ENCODE measurements at places on chromosomes 16 and 17.
A peak's percentile ranks its signal among the peaks of the same experiment; 100 is the strongest.

DNA sequence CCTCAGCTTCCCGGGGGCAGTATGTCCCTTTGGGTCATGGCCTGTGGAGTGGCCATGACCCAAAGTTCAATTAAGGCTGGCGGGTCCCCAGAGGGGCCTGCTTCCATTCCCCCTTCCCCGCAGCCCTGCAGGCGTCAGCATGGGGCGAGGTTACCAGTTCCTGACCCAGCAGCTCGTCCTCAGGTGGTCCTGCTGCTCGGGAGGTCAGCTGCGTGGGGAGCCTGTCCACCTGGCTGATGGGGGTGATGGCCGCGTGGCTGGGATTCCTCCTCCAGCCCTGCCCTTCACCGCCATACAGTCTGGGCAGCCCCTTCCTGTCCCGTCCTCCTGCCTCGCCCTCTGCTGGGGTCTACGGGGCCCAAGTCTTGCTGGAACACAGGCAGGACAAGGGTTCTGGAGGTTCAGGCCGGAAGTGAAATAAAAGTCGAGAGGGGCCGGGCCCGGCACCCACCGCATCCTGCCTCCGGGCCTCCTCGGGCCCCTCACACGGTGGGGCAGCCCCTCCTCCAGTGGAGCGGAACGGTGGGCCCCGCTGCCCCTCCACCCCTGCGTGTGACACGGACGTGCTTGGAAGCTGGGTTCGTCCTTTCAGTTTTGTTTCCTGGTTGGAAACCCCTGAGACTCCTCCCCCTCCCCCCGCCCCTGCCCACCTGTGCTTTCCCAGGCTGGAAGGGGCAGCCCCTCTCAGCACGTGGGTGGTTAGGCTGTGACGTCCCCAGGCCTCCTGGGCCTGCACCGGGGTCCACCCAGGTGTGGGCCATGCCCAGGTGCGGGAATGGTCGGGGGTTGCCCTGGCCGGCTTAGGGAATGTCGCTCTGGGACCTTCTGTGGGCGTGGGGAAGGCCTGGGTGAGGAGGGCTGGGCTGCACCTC lies 6.8 kb downstream of the UBALD2 start:
- no peak for DNase-seq

GRCh38 chr17:32742681-32743538 lies 134.0 kb downstream of the MYO1D start:
- DNase-seq, result no peak

GRCh38 chr17:74282587-74283370 lies 8.7 kb downstream of the DNAI2 start:
- no peak for DNase-seq

DNA sequence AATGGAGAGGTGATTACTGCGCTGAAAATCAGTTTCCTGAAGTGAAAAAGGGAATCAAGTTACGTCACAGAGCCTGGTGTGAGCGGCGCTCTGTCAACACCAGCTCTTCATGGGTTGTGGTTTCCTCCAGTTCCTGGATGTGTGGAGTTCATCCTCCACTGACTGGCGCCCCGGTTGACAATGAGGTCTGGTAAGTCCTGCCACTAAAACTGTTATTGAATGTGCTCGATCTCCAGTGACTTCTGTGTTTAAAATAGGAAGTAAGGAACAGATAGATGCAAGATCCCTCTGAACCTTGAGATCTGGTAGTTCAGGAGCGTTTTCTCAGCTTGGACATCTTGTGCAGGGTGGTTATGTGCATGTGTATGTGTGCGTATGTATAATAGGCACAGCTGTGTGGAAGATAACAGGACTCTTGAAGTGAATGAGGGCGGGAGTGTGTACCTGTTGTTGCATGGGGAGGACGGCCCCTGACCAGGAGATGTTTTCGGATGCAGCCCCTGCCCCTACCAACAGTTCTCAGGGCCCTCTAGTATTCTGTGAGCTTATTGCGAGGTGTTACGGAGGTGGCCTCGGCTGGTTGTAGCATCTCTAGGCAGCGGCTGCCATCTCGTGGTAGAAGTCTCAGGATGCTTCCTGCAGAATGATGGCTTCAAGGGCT lies 22.0 kb upstream of the GOT2 start:
- DNase-seq, result no peak

DNA sequence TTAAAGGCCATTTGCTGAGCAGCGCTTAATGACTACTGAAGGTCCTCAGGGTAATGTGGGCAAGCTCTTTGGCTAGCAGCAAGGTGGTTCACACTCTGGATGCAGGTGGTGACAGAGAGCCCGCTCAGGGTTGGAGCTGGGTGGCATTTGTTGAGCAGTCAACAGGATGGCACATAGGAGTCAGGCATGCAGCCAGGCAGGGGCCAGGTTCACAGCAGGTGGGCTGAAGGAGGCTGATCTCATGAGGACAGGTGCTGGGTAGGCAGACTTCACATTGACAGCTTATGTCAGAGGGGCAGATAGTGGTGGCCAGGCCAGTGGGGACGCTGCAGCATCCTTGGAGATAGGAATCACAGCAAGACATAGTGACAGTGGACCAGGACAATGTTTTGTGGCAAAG lies 4.5 kb downstream of the KRTAP3-1 start:
- no peak for DNase-seq

DNA sequence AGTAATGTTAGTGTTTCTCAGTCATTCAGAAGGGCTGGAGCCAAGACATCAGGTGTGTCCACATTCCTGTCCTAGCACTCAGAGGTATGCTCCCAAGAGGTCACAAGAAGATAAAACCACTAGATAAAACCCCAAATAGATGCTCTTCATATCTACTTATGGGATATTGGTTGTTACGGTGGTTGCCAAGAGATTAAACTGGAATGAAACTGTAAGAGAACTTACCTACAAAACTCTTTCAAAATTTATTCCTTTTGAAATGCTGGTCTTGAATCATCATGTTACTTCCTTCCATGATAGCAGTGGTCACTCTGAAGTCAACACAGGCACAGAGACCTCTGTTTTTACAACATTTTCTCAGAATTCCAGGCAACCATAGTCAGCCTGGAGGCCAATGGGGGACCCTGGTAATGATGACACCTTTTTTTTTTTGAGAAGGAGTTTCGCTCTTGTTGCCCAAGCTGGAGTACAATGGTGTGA lies 122.4 kb upstream of the WSCD1 start:
- no peak for DNase-seq

GRCh38 chr17:13385481-13385911 lies 216.2 kb downstream of the HS3ST3A1 start:
- no peak for DNase-seq

- DNase-seq, result no peak
These were observed 1.7 kb downstream of the TMEM170A start for GRCh38 chr16:75462806-75463205.

DNA sequence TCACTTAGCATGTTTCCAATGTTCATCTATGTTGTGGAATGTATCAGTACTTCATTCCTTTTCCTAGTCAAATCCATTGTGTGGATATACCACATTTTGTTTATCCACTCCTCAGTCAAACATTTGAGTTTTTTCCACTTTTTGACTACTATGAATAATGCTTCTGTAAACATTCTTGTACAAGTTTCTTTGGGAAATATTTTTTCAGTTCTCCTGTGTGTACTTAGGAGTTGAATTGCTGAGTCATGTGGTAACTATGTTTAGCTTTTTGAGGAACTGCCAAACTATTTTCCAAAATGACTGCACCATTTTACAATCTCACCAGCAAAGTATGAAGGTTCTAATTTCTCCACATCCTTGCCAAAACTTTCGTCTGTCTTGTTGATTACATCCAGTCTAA lies 223.7 kb upstream of the AXIN2 start:
- DNase-seq, result no peak

- no peak for DNase-seq
These were observed 174.1 kb upstream of the MPHOSPH6 start for GRCh38 chr16:82344157-82344556.

- peak; percentile 44 for DNase-seq
These were observed 405.9 kb downstream of the SHISA9 start for GRCh38 chr16:13307255-13307654.

DNA sequence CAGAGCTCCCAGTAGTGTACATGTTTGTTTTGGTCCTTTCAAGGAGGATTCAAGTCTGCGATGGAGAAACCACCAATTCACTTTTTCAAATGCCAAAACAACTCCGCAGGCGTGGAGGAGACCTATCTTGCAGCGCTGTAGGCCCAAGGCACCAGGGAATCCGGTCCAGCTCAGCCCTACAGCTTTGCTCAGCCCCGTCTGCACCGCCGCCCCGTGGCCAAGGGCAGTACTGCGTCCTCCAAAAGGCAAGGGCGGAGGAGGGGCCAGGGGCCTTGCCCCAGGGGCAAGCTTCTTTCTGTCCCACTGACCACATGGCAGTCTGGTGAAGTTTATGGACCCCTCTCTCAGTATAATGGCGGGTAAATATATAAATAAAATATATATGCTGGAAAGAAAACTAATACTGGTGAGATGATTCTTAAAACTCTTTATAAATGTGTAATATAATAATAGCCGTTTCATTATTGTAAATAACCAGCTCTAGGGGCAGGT lies 709 bp upstream of the CD300LG start:
- DNase-seq, result no peak

DNA sequence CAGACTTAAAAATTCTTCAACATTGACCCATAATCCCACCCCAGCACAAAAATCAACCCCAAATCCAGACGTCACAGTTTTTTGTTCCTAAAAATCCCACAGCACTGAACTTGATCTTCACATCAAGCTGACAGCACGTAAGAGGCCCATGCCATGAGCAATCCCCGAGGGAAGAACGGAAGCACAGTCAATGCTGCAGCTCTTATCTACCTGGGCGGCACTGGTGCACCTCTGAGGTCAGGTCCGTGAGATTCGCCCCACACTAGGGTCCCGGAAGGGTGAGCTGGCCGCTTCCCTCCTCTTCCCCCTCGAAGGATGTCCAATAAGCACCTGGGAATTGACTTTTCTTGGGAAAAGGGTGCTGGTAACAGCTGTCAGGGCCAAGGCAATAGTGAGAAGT lies 11.3 kb upstream of the ITGAE start:
- DNase-seq, result no peak

DNA sequence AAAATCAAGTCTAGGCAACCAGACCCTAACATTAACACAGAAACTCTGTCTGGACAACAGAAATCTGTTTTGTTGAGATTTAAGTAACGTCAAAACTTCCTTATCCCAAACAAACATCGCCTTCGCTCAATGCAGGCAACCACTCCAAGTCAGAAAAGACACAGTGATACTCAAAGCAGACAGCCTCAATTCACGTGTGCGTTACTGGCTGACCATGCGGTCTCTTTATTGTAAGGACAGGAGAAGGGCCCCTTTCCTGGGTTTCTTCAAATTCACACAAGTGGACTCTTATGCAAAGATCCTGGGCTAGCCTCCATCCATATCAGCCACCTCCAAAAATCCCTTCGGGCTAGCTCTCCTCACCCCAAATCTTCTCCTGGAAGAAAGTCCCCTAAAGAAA lies 467.7 kb downstream of the SOX9 start:
- DNase-seq, result no peak

GRCh38 chr16:75111961-75112733 lies 4.4 kb downstream of the LDHD start:
- DNase-seq, result no peak

DNA sequence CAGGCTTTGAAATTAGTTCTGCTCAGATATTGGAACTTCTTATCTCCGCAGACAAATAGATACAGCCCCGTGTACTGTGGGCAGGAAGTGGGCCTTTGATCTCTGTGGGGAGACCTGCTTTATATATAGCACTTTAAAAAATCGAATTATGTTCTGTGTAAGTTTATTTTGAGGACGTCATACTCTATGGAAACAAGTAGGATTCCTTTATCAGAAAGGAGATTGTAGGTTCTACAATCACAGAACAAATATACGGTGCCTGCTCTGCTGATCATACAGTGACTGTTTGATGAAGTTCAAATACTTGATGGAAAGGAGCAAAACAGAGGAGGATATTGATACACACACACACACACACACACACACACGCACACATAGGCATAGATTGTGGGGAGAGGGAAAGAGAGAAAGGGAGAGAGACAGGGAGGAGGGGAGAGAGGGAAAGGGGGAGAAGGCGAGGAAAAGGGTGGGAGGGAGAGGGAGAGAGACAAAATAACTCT lies 14.7 kb upstream of the TMEM220 start:
- DNase-seq, result no peak

- DNase-seq, result no peak
These were observed 74.2 kb upstream of the MARCHF10 start for GRCh38 chr17:62882284-62882683.

DNA sequence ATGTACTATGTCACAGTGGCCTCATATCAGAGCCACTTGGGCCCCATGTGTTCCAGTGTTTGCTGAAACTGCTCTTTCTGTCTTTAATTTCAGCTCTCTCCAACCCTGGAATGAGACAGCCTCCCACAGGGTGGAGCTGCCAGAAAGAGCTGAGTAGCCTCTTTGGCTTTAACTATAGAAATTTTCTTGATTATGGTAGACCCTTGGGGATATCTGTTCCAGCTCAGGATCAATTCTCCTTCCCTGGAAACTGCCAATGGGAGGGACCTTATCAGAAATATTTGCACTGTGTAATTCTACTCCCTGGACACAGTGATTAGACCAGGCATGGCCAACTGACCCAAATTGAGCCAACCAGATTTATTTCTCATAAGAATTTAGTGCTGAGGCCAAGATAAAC lies 39.0 kb upstream of the KDM8 start:
- no peak for DNase-seq

DNA sequence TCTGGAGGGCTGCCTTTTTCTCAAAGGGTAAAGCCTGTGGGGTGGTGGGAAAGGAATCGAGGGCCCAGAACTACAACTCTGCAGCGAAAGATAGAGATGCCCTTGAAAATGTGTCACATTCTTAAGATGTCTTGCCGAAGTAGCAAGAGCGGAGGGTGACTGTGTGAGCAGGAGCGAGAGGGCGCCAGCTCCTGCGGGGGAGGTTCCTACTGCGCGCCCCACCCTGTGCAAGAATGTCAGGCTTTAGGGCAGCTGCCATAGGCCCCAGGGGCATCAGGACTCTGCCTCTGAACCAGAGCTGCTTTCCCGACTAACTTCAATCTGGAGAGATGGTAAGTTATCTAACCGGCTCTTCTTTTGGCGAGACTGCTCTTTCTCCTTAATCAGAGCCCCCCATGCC lies 11.8 kb upstream of the ITGAE start:
- DNase-seq, result no peak

GRCh38 chr17:17054636-17055035 lies 12.4 kb downstream of the MPRIP start:
- no peak for DNase-seq

GRCh38 chr17:4329838-4330237 lies 36.6 kb downstream of the UBE2G1 start:
- DNase-seq, result no peak

DNA sequence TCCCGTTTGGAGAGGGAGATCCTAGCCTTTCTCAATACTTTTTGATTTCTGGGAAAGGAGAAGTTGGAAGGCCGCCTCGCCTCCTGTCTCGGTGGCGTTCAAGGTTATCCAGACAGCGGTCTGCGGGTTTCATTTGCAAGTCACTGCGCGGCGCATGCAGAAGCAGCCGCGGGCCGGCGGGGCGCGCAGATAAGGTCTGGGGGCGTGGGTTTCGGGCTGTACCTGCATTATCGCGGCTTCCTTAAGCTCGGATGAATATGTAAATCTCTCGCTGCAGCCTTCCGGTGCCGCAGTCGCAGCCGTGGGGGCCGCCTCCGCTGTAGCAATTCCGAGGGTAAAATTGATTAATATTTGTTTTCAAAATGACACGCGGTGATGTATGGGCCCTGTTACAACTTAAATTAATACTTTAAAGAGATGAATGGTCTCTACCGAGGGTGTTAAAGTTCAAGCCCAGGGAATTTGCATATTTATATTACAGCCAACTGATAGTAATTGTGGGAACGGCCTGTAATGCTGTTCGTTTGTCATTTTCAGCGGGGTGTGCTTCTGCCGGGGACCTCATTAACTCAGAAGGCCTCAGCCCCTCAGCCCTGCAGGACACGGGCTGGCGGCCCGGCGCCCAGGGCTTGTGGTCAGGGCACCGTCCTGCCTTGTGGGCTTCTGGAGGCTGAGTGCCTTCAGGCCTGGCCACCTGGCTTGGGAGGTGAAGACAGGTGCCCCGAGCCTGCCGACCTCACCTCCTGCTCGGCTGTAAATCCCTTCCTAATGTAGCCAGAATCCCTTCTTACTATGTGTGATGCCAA lies 99.4 kb downstream of the CYLD start:
- DNase-seq, result no peak
